ENCODE measurements at places on chromosomes 7 and 10.
A peak's percentile ranks its signal among the peaks of the same experiment; 100 is the strongest.

DNA sequence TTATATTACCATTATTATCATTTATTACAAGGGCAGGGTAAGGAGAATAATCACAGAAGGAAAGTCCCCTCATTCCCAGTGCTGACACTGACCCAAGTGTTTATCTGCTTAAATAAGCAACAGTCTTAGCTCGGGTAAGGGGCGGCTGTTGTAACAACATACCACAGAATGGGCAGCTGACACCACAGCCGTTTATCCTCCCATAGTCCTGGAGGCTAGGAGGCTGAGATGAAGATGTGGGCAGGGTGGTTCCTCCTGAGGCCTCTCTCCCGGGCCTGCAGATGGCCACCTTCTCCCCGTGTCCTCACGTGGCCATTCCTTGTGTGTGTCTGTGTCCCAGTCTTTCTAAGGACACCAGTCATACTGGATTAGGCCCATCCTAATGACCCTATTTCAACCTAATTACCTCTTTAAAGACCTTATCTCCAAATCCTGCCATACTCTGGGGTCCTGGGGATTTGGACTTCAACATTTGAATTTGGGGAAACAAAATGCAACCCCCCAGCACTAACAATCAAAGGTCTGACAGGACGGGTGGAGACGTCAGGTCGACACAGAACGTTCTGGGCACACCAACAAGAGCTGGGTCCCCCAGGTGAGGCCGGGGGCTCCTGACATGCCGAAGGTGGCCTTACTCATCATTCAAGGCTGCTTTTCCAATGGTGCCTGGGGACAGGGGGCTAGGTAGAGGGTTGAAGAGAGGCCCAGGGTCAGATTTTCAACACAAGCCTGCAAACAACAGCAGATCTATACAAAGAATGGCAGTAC is 93.5 kb downstream of the TNS3 start:
- DNase-seq = no peak

- DNase-seq = no peak
These were observed 91.1 kb downstream of the VOPP1 start for GRCh38 chr7:55481155-55481554.

DNA sequence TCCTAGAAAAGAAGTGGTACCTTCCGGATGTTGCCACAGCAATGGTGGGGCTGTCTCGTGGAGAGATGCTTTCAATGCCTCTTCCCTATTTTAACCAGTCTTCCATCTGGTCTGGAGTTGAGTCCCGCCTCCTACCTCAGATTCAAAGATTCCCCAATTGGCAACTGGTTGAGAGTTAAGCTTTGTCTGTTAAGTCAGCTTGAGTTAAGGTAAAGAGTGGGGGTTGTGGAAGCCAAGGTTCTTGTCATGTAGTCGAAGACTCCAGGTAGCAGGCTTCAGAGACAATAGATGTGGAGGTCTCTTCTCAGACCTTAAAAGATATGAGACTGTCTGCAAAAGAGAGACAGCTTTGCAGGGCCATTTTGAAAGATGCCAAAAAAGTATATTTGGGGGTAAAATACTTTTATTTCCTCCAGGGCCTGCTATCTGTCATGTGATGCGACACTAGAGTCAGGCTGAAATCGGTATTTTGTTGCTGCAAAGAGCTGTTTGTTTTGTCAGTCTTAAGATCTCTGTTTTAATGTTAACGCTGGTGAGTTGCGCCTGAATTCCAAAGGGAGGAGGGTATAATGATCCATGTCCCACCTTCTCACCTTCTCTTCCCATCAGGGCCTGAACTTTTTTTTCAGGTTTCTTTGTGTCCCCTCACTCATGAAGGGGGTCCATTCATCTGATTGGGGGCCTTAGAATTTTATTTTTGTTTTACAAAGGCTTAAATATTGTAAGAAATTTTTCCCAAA is 40.4 kb upstream of the SCIN start:
- no peak for DNase-seq

DNA sequence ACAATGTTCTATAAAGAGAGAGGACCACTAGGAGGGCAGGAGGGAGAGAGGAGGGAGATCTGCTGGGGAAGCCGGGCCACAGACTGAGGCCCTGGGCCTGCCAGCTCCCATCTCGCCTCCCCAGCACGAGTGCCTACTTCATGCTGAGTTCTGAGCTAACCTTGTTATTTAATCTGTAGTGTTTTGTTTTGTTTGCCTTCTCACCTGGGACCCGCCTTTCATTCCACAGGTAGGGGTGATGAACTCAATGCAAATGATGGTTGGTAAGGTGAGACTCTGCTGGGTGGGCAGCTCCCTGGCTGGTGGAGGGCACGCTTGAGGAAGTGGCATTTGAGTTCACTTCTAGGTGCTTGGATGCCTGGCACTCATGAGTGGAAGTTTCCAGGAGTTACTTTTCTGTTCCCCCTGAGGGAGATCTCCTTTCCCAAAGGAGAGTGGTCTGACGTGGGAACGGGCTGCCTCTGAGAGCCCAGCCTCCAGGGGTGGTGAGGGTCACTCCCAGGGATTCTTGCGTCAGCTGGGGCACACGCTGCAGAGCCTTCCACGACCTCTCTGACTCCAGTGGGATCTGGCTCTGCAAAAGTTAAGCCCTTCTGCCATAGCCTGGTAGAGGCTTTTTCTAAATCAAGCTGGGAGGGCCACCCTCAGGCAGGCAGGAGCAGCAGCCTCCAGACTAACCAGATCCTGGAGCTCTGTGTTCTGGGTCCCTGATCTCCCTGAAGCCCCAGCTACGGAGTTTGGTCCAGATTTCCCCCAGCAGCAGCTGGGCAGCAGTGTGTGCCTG is 22.4 kb downstream of the UBTD1 start:
- DNase-seq = no peak

DNA sequence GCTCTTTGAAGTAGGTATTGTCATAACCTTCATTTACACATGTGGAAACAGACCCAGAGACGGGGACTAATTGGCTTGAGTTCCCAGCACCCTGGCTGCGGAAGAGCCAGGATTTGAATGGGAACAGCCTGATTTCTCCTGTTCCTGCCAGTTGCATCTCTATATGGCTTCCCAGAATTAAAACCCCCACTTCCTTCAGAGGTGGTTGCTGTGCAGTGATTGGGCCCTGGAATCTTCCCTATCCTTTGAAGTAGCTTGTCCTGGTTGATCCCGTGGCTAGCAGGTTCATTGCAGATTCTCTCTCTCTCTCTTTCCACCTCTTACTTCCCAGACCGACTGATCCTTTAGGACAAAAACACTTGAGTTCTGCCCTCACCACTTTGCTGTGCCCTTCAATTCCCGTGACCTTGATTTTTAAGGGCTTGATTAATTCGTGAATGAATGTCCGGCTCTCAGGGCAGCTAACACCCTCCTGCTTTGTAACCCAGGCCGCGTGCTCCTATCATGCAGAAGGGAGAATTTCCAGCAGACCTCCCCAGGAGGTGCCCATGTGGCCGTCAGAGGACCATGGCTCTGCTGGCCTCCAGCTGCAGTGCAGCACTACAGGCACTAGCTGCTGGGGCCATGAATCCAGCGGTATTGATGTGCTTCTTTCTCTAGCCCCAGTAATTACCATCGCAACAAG is 120.6 kb upstream of the AGK start:
- DNase-seq = no peak

GRCh38 chr7:123871998-123872867 is 27.3 kb downstream of the HYAL4 start:
- peak; percentile 63 for DNase-seq

DNA sequence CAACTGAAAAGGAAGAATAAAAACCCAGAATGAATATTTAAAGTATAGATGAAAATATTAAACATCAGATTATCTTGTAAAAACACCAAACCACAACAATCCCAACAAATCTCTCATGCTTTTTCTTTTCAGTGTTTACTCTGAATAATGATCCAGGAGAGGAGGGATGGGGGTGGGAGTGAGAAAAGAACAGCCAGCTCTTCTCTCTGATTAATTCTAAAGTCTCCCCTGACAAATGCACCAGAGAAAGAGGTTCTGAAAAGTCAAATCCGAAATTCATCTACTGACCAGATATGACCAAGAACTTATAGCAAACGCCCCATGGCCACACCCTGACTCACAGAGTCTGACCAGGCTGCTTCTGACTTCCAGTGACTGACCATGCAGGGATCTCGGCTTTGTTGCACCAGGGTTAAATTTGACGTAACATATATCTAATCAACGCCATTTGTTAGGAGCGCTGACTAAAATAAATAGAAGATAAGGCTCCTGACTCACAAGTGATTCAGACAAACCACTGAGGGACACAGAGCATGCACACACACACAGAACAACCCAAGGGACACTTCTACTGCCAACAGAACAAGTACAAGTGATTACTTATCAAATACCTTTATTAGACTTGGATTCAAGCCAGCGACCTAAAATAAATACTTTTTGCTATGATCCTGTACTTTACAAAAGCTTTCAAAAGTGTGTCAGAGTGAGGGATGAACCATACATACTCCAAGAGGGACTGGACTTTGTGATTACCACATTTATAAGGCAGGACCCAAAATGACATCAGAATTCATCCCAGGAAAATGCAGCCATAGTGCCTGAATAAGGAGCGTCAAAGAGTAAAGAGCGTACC is 9.3 kb upstream of the SPOCK2 start:
- no peak for DNase-seq

- no peak for DNase-seq
These were observed 590.9 kb upstream of the ANKRD30A start for GRCh38 chr10:36534471-36535002.

DNA sequence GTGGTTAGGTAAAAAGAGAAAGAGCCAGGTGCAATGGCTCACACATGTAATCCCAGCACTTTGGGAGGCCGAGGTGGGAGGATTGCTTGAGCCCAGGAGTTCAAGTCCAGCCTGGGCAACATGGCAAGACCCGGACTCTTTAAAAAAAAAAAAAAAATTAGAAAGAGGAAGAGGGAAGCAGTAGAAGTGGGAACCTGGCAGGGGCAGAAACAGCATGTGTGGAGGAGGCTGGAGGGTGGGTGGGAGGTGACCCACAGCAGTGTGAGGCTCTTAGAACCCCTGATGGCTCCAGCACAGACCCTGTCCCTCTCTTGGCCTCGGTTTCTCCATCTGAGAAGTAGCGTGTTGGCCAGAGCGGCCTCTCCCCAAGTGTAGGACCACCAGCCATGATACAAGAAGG is 4.9 kb upstream of the CCL24 start:
- DNase-seq = no peak

GRCh38 chr10:14601872-14602725 is 172.6 kb downstream of the FAM107B start:
- DNase-seq = no peak

GRCh38 chr7:138295049-138295637 is 164.9 kb upstream of the TRIM24 start:
- DNase-seq = no peak

DNA sequence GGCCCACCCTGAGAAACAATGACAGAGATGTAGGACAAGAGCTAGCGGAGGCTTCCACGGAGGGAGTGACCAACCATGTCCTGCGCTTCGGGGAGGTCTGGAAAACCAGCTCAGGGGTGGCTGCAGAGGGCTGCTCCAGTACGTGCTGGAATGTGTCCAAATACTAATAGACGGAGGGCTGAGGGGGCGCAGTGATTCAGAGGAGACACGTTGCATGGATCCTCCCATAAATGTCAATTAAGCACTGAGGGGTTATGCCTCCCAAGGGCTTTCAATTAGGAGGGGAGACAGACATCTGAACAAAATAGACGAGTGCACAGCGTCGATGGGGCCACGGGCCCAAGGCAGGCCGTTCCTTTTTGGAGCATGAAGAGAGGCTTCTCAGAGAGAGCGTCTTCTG is 51.0 kb upstream of the NPS start:
- no peak for DNase-seq

GRCh38 chr10:122232769-122233168 is 38.3 kb upstream of the BTBD16 start:
- no peak for DNase-seq

GRCh38 chr7:31735991-31736982 is 49.3 kb downstream of the PPP1R17 start:
- DNase-seq = peak; percentile 61

DNA sequence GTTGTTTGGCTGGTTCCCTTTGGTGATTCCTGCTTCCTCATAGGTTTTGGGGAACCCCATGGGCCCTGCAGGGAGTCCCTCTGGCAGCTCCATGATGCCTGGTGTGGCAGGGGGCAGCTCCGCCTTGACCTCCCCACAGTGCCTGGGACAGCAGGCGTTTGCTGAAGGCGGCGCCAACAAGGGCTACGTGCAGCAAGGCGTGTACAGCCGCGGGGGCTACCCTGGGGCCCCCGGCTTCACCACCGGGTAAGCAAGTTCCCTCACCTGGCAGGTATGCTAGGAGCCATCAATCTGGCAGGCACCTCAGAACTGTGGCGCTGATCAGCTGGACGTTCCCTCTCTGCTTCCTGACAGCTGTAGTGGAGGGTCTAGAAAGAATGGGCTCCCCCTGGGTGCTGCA is 8.3 kb downstream of the ZMIZ2 start:
- no peak for DNase-seq

DNA sequence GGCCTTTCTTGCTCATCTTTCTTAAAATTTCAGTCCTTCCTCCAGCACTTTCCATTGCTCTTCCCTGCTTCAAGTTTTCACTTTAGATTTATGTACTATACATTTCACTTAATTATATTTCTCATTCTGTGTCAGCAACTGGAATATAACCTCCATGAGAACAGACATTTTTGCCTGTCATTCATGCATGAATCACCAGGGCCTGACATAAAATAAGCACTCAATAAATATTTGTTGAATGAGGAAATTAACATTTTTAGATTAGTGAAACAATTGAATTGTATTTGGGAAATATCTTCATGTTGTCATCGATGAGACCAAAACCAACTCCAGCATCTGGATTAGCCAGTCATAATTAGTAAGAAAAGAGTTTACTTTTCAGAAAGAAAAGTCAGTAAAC is 6.1 kb downstream of the SAMD9L start:
- no peak for DNase-seq
